Fibroblast of lung (primary cell): ENCODE measurements at places on chromosomes 2 and 18. TPM values are rescaled to one million over a fixed set of nuclear protein-coding genes. Genes with fewer than 3 reads are reported as not detected.

The KCNE4 gene
- 11.0 and 25.3 TPM in 2 replicates for total RNA-seq

GRCh38 chr18:57767259-57768050, 35.7 kb downstream of the ATP8B1 start:
- no peak for DNase-seq

The LRRC30 gene
- total RNA-seq, result not detected in 2 replicates

GRCh38 chr2:30566631-30567030, 119.6 kb downstream of the LCLAT1 start:
- DNase-seq, result peak; percentile 8

DNA sequence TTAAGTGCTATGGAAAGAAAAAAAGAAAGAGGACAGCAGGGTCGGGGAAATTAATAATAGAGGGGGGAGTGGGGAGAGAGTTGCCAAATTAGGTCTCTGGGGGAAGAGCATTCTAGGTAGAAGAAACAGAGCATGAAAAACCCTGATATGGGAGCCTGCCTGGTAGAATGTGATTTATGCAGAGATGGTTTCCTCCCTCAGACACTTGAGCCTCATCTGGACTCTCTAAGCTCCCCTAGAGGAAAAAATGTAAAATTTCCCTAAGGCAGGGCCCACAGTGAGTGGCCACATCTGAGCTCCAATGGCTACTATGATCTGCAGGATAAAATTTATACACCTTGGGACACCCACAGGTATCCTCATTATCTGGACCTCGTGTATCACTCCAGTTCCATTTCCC, 20.6 kb upstream of the EPAS1 start:
- DNase-seq, result no peak

DNA sequence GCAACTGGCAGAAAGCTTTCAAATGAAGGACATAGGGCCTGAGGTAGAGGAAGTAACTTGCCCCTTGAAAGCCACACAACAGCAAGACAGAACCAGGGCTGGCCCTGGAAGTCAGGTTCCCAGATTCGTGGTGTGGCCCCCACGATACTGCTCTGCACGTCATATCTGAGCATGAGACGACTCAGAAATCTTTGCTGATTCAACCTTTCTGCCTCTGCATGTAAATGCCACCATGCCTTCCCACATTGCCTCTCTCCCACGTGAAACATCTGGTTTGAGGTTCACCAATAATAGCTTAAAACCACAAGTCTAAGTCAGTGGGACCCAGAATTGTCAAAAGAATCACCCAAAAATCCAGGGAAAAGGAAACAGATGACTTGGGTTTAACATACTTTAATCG, 214.0 kb upstream of the TRIB2 start:
- DNase-seq, result peak; percentile 77

The RAD51AP2 gene
- total RNA-seq, result under 0.01 and 0.17 TPM in 2 replicates

DNA sequence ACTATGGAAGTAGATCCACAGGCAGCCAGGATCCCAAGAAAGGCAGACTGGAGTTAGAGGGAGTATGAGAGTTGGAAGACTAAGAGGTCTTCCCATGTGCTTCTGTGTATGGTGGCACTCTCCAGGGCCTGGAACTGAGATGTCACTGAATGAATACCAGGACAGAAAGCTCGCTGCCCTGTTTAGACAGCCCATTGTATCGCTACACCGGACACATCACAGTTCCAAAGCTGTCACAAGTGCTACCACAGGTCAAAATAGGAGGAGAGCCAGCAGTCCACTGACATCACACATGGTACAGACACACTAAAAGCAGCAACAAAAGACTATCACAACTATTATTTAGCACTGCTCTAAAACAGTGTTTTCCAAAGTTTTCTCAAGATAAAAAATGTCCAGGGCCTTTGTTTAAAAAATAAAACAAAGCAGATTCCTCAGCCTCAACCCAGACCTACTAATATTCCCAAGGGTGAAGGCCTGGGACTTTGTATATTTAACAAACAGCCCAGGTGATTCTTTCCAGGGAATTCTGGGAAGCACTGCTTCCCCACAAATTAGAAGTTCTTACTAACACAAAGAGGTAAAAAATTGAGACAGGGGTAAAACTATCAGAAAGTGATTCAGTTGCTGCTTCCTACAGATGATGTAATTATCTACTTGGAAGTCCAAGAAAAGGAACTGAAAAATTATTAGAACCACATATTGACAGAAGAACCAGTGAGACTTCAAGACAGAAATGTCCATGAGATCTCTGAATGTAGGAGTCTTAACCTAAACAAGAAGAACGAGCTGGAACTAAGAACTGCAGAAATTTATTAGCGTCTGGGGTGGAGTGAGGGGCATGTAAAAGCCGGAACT, 116.0 kb downstream of the DTNB start:
- no peak for DNase-seq

The SNORC gene
- total RNA-seq, result 0.77 and 0.83 TPM in 2 replicates

The MEIS1 gene
- 119 and 139 TPM in 2 replicates for total RNA-seq

The RPRM gene
- not detected in 2 replicates for total RNA-seq
